Activated B cell treated with CpG ODN at 0.5 μM for 24 hours (primary cell): ENCODE measurements at places on chromosomes 11 and 22. TPM values are rescaled to one million over a fixed set of nuclear protein-coding genes. Genes with fewer than 3 reads are reported as not detected.

The TMEM126A gene
- 31.9 and 32.7 TPM in 2 replicates for total RNA-seq

The APOL3 gene
- total RNA-seq, result 32.2 and 38.4 TPM in 2 replicates

The CALCA gene
- total RNA-seq, result not detected in 2 replicates

The ZP1 gene
- total RNA-seq, result not detected in 2 replicates

The CSNK2A3 gene
- 0.24 and 0.91 TPM in 2 replicates for total RNA-seq

The ZDHHC8 gene
- 51.9 and 65.6 TPM in 2 replicates for total RNA-seq

The NELL1 gene
- total RNA-seq, result not detected in 2 replicates

The PIWIL4 gene
- total RNA-seq, result 0.62 and 1.1 TPM in 2 replicates

The VWA5A gene
- total RNA-seq, result 1.5 and 2.1 TPM in 2 replicates

The C11orf21 gene
- 5.2 and 8.8 TPM in 2 replicates for total RNA-seq

The MMP12 gene
- not detected in 2 replicates for total RNA-seq

The EHF gene
- 1.1 and 1.4 TPM in 2 replicates for total RNA-seq

The OR10A2 gene
- not detected in 2 replicates for total RNA-seq

The MS4A7 gene
- total RNA-seq, result 43.1 and 51.1 TPM in 2 replicates

The OR10D3 gene
- total RNA-seq, result not detected in 2 replicates

The FBLN1 gene
- not detected in 2 replicates for total RNA-seq

The MYEOV gene
- total RNA-seq, result 0.62 TPM in 1 of 2 replicates, not detected in the other

The GAL gene
- not detected in 2 replicates for total RNA-seq

The IGF2 gene
- not detected in 2 replicates for total RNA-seq

The BBOX1 gene
- total RNA-seq, result not detected in 2 replicates

The NCR3LG1 gene
- 1.1 TPM in 2 replicates for total RNA-seq
